Hindlimb muscle (tissue), 1 donor: ENCODE measurements at places on chromosomes 2 and 18. TPM values are rescaled to one million over a fixed set of nuclear protein-coding genes. Genes with fewer than 3 reads are reported as not detected.

DNA sequence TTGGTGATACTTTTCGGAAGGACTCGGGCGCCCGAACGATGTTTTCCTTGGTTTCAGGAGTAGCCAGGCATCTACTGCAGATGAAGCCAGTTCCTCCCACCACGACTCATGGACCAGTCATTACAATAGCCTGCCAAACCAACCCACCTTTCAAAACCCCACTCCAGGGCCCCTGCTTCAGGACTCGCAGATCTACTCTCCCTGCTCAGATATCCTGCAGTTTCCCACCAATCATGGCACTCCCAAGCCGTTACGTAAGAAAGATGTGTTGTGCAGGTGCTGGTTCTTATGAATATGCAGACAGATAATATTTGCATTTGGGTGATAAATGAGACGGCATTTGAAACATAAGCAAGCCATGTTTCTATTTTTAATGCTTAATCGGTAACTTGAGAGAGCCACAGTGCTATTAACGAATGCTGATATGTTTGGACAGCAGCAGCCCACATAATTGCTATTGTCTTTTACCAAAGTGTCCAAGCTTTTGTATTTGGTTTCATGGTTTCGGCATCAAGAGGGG lies 3.5 kb upstream of the CYS1 start:
- DNase-seq: no peak

DNA sequence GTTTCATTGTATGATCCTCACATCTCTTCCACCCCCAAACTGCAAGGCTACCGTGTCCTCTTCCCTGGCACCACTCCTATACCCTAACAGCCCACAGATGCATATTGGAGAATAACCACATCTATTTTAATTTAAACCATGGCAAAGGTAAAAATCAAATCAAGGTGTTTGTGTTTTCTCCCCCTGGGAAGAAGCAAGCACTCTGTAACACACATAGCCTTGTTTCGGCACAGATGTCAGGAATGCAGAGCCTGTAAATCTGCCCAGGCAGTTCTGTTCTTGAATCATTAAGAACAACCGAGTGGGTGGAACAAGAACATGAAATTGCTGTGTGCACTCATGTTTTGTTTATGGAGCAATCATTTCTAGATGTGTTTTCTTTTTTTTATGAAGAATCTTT lies 6.8 kb upstream of the COX7A2L start:
- DNase-seq: no peak

The FSIP2 gene
- 1.1 TPM for polyA plus RNA-seq

The ALPP gene
- polyA plus RNA-seq: not detected

- DNase-seq: no peak
These were observed 12.4 kb downstream of the ATG4B start for GRCh38 chr2:241649927-241650326.
